Stimulated activated CD8-positive, alpha-beta memory T cell treated with anti-CD3 and anti-CD28 coated beads, Interleukin-7, amount 100 ng/mL, for 1 hour (primary cell): ENCODE measurements at places on chromosomes 3 and 15.

- DNase-seq: no peak
These were observed 7.4 kb upstream of the EIF4A2 start for GRCh38 chr3:186775999-186776398.

- no peak for DNase-seq
These were observed 14.1 kb downstream of the MBNL1 start for GRCh38 chr3:152282813-152283212.

DNA sequence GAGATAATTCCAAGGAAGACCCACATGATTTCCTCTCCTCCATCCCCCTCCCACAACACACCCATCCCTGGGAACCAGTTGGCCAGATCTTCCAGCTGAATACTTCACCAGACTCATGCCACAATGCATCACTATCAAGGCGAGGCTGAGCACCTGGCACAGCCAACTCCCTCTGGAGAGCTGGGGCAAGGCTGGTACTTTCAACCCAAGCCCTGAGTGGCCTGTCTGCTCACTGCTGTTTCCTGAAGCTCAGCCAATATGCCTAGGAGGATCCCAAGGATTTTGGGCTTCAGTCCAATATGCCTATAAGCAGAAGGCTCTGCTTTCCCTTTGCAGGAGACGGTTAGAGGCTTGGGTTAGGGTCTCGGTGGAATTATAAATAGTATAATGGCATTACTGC is 90.9 kb upstream of the NEO1 start:
- DNase-seq: no peak

DNA sequence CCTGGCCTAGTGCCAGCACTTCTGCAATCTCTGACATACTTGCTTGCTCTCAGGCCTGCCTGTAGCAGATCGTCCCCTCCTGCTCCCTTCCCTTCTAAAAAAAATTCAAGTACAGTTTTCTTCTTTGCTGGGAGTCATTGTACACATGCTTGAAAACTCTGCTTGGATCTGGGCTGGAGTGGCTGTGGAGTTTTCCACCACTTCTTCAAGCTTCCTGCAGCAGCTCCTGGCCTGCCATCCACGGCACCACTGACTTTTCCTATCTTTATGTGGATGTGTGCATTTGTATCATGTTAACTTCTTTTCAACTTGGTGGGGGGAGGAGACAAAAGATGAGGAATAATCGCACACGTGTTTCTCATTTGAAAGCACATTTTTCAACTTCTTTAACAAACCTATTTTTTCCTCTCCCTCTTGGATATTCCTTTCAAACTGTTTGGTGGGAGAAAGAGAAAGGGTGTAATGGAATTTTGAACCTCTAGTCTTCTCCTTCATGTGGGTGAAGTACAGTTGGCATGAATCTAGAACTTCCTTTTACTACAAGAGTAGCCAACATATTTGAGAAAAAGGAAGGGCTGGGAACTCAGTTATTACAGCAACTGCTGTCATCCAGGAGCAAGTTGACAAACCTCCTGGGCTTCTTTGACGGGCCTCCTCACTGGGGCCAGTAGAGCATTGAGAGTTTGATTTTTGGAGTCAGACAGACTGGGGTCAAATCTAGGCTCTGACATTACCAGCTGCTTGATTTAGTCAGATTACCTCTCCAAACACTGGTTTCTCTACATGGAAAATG is 61.2 kb upstream of the LRTM1 start:
- no peak for DNase-seq

- DNase-seq: no peak
These were observed 23.4 kb downstream of the EDEM1 start for GRCh38 chr3:5210926-5211325.

- DNase-seq: no peak
These were observed 13.1 kb upstream of the SLC27A2 start for GRCh38 chr15:50168783-50169411.

- peak; percentile 20 for DNase-seq
These were observed at the start of gene SEMA3G for GRCh38 chr3:52444860-52445793. Gene SEMA3G, minus strand, starts transcription at chr3:52445103. Its CDS starts 76 bp downstream, at chr3:52445027.

DNA sequence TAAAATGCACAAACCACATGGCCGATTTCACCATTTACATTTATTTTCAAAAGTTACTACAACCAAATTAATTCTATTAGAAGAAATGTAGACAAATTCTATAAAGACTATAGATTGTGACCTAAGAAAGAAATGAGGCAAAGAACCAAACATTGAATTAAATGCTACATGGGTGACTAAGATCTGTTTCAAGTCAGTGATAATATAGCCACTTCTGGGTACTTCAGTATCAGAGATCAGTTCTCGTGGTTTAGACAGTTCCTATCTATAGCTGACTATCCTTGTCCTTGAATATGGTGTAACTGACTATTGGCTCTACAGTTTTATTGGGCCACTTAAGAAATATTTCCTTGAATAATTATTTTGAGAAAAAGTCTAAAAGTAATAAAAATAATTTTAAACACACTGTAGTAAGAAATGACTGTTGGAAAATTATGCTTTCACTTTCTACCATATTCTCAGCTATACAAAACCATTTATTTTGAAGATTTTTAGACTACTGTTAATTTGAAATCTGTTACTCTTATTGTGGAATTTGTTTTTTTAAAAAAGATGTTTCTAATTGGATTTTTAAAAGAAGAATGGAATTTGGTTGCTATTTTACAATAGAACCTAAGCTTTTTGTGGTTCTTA is 14.1 kb downstream of the KCNMB3 start:
- DNase-seq: no peak
